ENCODE measurements at places on chromosomes 6 and 20.

DNA sequence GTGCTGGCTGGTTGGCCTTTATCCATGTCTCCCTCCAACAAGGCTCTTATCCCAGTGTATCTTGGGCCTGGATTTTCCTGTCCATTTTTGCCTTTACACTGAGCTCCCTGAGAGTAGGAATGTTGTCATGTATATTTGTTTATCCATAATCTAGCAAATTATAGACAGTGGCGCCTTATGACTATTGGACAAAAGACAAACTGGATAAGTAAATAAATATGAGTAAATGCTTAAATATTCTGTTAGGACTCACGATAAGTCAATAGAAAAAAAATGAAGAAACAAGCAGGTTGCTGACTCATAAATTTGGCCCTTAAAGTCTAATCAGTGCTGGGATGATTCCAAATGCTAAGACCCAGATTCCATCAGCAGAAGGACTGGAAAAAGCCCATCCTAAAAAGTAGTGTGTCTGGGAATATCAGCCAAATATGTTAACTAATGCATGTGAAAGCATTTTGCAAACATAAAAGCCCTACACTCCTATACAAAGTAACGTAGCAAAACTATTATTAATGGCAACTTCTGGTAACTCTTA is 55.0 kb upstream of the PCSK2 start:
- DNase-seq, result no peak

DNA sequence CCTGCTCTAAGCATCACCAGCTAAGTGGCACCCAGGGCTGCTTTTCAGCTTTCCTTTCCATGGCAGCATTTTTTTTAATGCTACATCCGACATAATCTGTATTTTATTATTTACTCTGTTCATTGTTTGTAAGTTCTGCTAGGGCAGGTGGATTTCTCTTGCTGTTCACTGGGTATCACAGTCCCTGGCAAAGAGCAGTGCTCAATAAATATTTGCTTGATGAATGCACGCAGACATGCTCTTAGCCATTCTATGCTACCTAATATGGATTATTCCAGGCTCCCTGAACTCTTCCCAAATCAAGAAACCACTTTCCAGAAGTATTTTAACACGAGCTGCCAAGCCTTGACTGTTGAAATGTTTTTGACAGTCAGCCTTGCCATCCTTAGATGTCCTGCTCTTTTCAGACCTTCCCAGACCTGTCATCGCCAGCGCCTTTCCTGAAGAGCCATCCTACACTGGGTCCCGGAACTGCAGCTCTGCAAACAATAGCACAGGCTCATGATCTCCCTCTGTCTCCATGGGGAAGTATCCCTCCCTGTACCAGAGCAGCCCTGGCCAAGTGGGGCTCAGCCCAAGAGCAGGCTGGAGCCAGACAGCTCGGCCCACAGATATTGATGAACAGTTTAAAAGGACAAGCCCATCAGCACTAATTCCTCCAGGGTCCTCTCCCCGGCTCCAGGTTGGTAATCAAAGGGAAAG is 136.5 kb upstream of the CDH4 start:
- no peak for DNase-seq

DNA sequence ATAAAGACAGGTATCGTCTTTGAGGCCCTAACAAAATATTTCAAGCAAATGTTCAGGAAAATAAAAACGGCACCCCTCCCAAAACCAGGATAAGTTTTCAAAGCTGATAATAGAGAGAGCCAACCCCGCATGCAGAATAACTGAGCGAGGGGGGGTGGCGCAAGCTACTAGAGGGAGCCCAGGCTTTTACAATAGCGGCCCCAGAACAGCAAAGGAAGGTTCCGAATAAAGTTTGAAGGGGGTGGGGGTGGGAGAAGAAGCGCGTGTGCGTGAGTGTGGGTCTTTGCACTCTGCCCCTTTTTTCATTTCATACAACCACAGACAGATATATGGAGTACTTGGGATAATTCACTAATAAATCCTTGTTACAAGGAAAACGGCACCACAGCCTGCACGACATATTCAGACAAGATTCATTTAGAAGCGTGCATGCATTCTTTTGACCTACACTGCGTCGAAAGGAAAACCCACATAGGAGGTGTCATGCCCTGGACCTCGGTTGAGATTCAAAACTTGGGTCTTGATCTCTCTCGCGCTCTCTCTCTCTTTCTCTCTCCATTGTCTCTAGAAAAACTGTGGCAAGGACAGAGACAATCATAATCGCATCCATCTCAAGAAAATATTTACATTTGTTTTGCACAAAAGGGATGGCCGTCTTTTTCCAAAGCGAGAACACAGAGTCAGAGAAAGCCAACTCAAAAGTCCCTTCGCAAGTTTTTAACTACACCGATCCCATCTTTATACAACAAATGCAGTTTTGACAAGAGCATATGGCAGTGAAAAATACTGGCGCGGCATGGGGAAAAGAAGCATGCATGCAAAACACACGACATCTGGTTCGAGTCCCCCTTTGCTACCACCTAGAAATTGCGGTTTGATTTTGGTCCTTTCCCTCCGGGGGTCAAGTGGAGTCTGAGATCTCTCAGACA is 1.6 kb downstream of the OLIG3 start:
- DNase-seq, result no peak

DNA sequence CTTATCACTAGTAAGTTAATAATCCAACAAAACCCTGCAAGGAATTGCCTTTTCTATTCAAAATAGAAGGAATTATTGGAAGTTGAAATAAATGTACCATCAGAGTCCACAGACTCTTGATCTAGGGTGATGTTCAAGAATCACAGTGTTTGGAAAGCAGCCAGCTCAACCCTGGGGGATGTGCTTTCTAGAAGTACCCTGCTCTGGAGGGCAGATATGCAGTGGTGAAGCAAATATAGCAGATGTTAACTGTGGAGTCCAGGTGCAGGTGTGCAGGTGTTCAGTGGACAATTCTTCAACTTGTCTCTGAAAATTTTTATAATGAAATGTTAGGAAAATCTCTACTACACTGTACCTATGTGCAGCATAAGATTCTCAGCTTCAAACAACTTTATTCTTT is 9.1 kb upstream of the INSM1 start:
- DNase-seq, result no peak

DNA sequence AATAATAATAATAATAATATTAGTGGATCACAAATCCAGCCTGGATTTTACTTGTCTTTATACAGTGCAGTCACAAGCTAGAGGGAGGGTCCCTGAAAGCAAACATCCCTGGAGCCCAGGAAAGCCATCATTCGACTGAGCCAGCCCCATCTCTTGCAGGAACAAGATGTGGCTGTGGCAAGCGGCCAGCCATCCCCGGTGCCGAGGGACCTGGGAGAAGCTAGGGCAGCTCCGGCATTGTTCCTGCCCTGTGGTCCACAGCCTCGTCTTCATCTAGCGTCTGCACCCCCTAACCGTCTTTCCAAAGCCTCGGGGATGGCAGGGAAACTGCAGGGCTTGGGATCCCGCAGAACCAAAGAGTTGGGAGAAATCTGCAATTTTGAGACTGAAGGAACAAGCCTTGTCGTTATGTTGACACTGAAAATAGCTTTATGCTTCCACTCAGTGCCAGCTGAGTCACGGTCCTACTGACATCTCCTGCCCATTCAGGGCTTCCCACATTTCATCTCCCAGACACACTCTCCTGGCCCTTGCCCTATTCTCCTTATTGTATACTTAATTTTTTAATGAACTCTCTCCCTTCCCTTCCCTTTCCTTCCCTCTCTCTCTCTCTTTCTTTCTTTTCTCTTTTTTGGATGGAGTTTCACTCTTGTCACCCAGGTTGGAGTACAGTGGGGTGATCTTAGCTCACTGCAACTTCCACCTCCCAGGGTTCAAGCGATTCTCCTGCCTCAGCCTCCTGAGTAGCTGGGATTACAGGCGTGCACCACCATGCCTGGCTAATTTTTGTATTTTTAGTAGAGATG is 62.5 kb upstream of the ZNFX1 start:
- DNase-seq, result no peak

DNA sequence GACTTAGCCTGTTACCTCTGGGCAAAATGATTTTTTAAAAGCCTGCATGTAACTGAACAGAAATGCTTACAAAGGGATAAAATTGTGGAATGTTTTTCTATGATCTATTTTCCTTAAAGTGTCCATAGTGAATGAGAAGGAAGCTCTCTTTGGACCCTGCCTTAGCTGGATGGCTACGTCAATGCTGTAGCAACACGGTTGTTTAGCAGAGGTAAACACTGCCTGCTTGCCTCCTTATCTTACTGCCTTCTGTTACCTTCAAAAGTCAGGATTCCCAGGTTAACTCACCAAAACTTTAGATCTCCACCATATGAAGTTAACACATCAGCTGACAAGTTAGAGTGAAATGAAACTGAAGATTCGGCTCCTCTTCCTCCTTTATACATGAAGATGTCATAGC is 402.6 kb downstream of the SAMD5 start:
- DNase-seq, result no peak

DNA sequence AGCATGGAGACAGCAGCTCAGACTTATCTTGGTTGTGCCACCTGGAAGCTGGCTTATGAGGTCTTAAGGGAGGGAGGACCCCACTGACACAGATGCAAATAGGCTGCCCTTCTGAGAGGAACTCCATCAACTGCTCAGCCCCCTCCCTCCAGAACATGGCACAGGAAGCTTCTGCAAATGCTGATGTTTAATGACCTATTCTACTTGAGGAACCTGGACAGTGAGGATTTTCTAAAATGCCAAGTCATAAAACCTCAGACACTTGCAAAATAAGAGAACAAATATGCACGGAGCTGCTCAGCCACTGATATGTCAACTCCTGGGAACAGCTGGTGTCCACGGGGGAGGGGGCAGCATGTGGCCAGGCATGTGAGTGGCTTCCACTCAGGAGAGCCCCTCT is 3.5 kb downstream of the CST9 start:
- DNase-seq, result no peak

- no peak for DNase-seq
Measured at GRCh38 chr6:4908062-4908461, 95.8 kb downstream of the RPP40 start.

DNA sequence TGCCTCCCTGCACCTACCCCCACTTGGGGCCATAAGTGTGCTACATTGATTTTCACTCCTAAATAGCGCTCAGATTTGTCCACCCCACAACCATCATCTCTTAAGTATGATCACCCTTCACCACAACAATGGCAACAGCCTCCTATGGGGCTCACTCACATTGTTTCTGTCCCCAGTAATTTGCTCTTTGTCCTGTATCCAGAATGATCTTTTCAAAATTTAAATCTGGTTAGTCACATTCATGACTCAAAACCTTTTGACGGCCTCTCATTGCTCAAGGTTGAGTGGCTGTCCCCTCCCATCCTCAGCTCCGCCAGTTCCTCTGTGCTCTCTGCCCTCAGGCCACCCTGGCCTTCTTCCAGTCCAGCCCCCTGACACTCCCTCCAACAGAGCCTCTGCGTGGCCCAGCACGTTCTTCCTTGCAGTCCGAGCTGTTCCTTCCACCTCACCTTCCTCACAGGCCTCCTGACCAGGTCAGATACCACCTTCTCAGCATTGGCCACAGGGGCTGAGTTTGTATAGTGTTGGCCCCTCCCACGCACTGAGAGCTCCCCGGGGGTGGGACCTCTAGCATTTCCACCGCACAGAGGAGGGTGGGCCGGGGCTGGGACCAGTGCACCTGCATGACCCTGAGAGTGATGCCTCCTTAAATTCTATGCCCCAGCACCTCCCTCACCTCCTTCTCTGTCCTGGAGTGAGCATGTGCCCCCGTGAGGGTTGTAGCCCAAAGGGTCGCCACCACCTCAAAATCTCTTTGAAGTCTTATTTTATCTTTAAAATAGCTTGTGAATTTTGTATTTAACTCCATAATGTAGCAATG is 2.4 kb upstream of the PPP1R3G start:
- DNase-seq, result peak; percentile 37

- no peak for DNase-seq
Measured at GRCh38 chr6:89492025-89492640, 59.2 kb downstream of the ANKRD6 start.

DNA sequence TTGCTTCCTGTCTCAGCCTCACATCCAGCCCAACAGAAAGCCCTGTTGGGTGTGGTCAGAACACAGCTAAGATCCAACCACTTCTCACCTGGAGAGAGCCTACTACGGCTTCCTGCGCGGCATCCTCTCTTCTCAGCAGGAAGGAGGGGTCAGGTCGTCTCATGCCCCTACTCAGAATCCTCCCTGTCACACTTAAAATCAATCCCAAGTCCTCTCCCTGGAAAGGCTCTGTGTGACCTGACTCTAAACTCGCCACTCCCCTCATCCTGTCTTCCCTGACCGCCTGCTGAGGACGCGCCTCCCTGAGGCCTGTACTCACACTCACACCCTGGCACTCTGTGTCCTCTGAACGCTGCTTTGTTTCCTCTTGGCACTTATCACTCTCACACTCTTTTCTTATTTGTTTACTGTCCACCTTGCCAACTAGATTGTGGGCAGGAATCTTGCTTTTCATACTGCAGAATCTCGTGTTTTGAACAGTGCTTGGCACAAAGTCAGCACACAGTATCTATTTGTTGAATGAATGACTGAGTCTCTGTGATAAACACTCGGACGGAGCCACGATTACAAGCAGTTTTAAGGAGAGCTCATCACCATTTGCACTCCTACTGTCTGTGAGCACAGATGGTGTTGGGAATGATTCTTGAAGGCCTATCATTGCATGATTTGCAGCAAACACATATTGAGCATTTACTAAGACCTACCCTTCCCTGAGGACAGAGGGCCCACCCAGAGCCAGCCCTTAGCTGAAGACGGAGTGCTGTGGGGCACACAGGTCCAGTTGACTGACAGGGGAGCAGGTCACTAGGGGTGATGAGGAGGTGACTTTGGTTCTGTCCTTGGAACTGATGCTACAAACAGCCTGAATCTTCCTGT is 18.7 kb downstream of the RAB5IF start:
- DNase-seq, result no peak

GRCh38 chr6:37531437-37532036 is 31.8 kb upstream of the CCDC167 start:
- no peak for DNase-seq

GRCh38 chr6:84227044-84227433 is 404 bp downstream of the CEP162 start:
- no peak for DNase-seq

- DNase-seq, result no peak
Measured at GRCh38 chr6:161432546-161432945, 158.7 kb upstream of the AGPAT4 start.

Measured in amniotic epithelial cell (primary cell).